ENCODE measurements at places on chromosomes 13 and 19.
A peak's percentile ranks its signal among the peaks of the same experiment; 100 is the strongest.

- DNase-seq = no peak
Measured at GRCh38 chr13:39123578-39123977, 85.3 kb downstream of the NHLRC3 start.

DNA sequence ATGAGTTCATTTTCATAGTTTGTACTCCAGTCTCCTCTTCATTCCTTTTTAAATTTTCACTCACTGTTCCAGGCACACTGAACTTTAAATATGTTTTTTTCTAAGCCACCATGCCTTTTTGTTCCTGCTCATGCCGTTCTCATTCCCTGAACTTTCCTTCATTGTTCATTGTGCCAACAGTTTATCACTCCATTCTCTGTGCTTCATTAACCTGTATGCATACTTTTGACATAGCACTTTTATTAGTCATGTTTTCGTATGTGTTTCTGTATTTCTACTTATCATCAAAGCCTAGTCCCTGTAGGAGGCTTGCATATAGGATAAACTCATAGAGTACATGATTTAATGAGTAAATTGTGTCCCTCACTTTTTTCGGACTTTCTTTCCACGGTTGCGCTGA is 65.3 kb downstream of the PCDH20 start:
- no peak for DNase-seq

- no peak for DNase-seq
Measured at GRCh38 chr13:26987486-26988013, 184.1 kb downstream of the USP12 start.

DNA sequence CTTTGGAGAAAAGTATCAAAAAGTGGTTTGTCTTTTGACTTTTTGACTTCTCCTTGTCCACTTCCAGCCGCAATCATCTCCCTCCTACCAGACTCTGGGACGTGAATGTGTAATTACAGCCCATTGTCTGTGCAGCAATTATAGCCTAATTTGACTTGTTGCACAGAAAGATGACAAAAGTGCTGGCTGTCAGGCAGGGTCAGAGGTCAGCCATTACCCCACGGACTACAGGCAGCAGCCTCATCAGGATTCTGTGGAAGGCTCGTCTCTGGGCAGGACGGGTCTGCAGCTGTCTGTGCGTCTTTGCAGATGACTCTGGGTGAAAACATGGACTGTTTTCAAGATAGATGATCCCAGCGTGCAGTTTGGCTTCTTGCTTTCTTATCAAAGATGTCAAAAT is 102.2 kb upstream of the EDNRB start:
- DNase-seq = no peak

GRCh38 chr13:93238711-93239110 is 12.1 kb downstream of the GPC6 start:
- no peak for DNase-seq

- DNase-seq = no peak
Measured at GRCh38 chr19:2740314-2740656, 468 bp upstream of the SLC39A3 start.

- DNase-seq = peak; percentile 46
Measured at GRCh38 chr19:771332-771785, 20.4 kb downstream of the MISP start.

DNA sequence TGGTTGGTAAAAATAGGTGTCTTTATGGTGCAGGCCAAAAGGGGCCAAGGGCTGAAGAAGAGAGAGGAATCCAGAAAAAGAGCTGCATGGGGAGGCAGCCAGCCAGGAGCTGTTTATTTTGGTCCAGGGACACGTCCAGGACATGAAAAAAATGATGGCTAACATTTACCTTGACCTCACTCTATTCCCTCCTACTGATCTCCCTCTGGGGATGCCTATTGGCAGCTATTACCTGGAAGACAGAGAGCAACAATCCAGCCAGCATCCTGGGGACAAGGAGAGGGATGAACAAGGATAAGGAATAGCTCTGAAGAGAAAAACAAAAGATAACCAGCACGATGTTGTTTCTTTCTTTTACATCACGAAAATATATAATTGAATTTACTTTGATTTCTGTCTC is 1599.6 kb downstream of the SLITRK5 start:
- DNase-seq = no peak

GRCh38 chr19:33865306-33865705 is 68.6 kb downstream of the KCTD15 start:
- no peak for DNase-seq

GRCh38 chr19:54107876-54108490 is 5.3 kb downstream of the NDUFA3 start:
- no peak for DNase-seq

DNA sequence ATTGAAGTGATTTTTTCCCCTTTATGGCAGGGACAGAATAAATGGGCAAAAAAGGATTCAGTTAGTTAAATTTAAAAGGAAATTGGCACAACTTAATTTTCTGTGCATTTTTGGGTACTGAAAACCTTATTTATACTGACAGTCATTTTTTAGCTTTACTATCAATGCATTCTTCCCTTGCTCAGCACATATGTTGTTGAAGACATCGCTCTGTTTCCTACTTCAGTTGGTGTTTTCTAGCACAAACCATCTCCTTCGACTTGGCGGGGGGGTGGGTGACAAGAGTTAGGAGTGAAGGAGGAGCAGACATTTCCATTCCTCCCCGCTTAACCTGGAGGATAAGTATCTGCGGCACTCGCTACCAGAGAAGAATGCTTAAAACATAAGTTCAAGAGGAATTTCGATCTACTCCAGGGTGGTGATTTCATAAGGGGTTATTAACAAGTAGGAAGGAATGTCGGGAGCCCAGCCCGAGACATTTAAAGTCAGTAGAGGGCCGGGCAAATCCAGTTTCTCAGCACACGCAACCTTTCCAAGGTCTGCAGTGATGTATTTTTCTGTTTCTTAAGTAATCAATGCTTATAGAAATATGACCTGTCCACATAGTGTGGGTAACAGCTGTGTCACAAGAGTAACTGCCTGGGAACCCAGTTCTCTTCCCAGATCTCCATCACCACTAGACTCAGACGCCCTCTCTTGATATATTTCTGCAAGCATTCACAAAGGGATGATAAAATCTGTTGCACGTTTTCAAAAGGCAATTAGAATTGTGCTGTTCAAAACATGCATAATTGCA is 525.8 kb downstream of the MYO16 start:
- no peak for DNase-seq

DNA sequence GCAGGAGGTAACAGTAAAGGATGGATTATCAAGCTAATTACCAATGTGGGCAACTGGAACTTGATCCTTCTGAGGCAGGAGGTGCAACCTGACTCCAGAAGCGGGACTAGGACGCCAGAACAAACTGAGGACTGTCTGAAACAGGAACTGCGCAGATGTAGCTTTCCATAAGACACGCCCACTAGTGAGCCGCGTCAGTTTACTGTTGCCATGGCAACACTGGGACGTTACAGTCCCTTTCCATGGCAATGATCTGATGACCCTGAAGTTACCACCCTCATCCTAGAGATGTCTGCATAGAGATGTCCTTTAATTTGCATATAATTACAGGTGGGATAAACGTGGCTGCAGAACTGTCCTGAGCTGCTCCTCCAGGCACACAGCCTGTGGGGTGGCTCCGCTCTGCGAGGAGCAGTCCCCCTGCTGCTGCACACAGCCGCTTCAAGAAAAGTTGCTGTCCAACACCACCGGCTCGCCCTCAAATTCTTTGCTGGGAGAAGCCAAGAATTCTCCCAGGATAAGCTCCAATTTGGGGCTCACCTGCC is 816.6 kb downstream of the UQCRFS1 start:
- DNase-seq = no peak

DNA sequence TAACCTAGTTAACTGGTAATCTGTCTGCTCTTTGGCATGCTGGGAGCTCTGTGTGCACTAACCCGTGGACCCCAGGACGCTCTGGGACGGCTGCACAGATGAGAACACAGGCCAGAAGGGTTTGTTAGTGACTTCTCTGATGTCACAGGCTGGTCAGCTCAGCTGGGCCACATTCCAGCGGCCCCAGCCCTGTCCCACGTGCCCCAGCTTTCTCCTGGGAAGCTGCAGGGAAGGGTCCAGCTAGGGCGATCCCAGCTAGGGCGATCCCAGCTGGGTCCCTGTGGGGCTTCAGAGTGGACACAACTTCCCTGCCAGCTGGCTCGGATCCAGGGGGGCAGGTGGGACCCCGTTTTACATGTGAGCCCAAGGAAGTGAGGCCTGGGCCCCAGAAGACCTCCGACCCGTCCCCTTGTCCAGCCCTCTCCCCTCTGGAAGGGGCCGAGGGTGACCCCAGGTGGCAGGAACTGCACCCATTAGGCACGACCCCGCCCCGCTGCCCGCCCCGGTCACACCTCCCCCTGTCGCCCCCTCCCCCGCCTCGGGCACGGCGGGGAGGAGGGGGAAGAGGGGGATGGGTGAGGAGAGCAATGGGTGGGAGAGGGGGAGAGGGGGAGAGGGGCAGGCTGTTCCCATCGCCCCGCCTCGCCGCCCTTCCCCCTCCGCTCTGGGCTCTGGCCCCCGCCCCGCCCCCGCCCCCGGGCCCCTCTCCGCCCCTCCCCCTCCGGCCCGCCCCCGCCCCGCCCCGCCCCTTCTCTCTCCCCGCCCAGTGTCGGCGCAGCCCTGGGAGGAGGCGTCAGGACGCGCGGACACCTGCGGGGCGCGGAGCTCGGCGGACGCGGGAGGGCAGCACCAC is 75.2 kb upstream of the MCF2L start:
- DNase-seq = peak; percentile 34

DNA sequence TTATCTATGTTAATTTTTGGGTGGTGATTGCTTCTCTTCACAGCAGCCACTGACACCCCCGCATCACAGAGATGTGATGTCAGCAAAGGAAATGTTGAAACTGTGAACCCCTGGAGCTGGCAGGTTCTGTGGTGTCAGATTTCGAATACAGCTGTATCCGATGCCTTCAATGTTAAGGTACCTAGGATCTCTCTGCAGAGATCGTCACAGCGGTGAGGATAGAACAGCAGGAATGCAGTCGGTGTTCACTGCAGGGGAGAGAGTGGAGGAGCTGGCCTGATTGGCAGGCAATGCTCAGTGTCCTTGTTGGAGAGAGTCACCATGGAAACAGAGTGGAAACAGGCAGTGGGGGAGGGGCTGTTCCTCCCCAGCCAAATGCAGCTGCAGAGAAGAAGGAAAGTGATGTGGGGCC is 79.5 kb upstream of the ZNF835 start:
- no peak for DNase-seq

GRCh38 chr19:17194608-17195007 is 20.5 kb upstream of the USE1 start:
- no peak for DNase-seq

DNA sequence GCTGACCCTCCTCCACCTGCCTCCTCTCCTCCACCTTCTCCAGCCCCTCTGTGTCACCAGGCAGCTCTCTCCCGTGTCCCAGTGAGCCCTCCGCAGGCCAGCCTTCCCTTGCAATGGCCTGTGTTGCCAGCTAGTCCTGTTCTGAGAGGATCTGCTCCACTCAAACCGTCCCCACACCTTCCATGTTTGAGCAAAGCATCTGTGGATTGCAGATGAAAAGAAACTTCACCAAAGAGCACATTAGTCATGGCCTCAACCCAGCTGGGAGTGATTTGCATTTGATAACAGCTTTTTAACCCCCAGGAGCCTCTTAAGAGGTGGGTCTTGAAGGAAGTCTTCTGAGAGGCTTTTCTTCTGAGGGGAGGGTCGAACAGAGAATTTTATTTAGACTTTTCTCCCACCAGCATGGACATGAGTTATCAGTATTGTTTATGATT is 72.8 kb downstream of the COL4A2 start:
- DNase-seq = no peak

DNA sequence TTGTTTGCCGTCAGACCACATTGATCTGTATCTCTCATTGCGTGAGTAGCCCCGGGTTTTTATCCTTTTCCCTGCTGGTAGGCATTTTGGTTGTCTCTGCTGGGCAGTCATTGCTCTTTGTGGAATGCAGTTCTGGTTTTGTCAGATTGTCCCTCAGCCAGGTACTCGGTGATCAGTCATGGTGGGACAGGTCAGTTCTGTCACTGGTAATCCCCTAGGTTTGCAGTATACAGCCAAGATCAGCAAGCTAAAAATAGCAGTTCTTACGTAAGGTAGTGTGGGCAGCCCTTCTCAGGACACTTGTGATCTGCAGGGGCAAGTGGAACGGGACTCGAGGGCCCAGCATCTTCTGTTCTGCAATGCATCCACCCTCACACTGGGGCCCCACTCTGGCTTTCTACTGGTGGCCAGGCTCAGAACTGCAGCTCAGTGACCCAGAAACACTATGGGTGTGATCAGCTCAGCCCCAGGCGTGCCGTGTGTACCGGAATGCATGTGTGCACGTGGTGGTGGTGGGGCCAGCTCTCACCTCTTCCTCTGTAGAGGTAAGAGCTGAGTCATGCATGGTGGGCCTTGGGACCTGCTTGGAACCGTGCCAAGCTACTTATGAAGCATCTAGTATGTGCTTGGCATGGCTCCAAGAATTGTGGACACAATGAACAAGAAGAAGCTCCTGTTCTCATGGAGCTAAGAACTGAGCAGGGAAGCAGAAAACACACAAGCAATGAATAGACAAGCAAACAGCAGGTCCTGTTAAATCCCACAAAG is 6.3 kb downstream of the PLEKHF1 start:
- DNase-seq = peak; percentile 82

DNA sequence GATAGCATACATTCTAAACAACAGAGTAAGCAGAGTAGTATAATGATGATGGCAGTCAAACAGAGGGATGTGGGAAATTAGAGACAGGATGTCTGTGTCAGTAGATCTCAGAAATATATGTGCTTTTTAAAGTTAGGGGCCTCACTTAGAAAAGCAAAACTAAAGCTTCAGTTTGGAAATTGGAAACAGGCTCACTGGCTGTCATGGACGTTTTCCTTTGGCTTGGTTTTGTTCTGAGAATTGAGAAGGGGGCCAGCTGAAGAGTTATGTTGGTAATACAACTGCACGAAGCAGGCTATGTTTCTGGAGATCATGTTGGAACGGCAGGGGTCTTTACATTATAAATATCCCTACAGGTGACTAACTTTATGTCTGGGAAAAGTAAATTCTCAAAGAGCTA is 261.3 kb downstream of the LMO7 start:
- no peak for DNase-seq

DNA sequence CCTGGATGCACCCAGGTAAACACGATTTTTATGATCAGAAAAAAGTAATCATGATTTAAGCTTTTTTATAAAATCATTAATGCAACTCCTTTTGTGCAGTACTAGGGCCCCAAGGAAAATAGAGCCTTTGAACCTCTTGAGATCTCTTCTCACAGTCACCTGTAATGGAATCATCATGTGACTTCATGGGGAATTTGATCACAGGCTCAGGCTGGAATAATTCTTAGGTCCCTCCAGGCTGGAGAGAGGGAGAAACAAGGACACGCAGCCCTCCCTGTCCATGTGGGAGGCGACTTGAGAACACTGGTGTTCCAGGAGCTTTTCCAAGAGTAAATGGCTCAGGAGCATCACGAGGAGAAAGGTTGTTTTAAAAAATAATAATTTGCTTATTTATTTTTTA is 156.1 kb downstream of the NUFIP1 start:
- no peak for DNase-seq

- DNase-seq = no peak
Measured at GRCh38 chr19:2732157-2732725, 7.6 kb downstream of the SLC39A3 start.

All from stimulated activated CD4-positive, alpha-beta T cell treated with anti-CD3 and anti-CD28 coated beads, Interleukin-2, amount 100 ng/mL, for 24 hours (primary cell).